ENCODE measurements at places on chromosomes 6 and 20.

DNA sequence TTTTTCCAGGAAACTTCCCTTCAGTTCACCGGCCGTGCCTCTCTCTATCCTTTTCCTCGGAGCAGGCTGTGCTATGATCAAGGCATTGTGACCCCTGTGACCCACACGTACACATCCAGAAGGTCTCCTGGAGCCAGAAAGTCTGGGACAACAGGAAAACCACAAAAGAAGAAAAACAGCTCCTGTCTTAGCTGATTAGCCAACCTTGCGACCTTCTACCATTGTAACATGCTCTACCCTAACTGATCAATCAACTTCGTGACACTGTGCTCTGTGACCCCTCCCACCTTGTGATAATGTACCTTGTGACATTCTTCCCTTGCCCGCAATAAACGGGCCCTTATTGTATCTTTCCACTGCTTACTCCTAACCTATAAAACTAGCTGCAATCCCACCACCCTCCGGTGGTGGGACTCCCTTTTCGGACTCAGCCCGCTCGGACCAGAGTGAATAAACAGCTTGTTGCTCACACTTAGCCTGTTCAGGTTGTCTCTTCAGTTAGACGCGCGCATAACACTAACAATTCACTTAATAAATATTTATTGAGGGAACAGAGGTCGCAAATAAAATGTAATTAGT, 24.2 kb downstream of the ZNF311 start:
- peak; percentile 75 for DNase-seq

- DNase-seq: no peak
Observed at GRCh38 chr20:31934491-31934890, 17.4 kb downstream of the PDRG1 start.

GRCh38 chr6:43275801-43276576, 22.1 kb upstream of the SLC22A7 start:
- no peak for DNase-seq

DNA sequence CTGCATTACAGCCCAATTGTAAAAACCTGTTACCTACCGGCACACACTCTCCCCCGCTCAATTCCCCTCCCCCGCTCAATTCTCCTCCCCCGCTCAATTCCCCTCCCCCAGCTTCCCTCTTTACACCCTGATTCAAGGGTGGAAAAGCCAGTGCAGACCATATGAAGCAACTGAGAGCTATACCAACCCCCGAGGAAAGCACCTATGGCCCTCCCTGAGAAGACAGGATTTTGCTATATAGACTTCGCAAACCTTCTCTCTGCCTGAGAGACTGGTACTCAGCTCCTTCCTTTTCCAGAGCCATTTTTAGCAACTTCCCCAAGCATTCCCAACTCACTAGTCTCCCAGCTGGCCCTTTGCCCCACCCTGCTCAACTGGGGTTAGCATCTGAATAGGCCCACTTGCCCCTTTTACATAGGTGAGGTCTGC, 7.6 kb downstream of the GNAS-AS1 start:
- DNase-seq: no peak

DNA sequence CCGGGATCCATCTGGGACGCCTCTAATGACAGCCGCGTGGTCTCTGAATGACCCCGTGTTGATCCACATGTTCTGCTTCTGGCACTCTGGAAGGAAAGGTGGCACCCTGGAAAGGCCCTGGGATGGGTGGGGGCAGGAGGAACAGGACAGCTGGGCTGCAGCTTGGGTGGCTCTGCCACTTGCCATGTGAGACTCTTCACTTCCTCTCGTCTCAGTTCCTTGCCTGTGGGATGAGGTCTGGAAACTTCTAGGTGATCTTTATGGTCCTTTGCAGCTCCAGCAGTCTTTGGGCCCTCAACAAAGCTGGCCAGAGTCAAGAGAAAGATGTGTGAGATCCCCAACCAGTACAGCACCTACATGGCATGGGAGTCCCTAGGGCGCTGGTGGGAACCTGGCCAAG, 26.5 kb downstream of the PPP1R3G start:
- DNase-seq: no peak

GRCh38 chr6:154301086-154301625, 55.4 kb downstream of the IPCEF1 start:
- DNase-seq: no peak

All from CMK (cell line).